ENCODE measurements at places on chromosomes 4 and X.

DNA sequence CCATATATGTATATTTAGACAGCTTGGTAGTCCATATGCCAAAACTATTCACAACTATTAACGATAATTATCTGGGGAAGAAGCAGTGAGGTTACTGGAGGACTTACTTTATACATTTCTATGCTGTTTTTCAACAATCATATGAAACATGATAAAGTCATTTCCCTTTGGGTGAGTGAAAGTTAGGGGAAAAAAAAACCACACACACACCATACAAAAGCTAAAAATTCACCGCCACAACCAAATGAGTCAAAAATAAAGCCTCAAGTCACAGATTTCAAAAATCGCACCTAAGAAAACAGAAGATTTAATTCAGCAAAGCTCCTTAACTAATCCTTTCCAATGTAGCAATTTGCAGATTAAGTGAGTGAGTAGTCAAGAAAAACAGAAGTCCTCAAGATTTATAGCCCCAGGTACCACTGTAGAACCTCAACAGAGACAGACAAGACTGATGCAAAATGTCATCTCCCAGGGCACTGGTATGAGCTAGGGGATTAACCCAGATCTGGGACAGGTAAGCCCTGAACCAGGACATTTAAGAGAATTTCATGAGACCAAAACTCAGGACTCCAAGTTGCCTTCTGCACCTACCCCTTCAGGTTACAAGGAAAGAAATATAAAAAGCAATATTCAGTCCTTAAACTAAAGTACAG is 35.1 kb downstream of the SYTL4 start:
- no peak for DNase-seq

DNA sequence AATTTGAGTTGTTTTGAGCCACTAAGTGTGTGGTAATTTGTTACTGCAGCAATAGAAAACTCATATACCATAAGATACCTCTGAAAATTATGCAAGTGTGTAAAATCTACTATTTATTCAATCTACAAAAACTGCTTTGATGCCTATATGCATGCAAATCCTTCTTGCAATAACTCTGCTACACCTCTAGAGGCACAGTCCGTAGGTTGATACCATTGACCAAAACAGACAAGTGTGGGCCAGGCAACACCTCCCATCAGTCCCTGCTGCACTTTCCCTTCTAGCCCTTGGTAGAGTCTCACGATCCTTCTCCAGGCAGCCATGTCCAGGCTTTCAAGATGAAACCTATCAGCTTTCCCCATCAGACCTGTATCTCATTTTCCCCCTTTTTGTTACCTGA is 48.8 kb upstream of the FAM9A start:
- DNase-seq: no peak

- DNase-seq: no peak
Measured at GRCh38 chr4:30714408-30715031, 5.6 kb upstream of the PCDH7 start.

DNA sequence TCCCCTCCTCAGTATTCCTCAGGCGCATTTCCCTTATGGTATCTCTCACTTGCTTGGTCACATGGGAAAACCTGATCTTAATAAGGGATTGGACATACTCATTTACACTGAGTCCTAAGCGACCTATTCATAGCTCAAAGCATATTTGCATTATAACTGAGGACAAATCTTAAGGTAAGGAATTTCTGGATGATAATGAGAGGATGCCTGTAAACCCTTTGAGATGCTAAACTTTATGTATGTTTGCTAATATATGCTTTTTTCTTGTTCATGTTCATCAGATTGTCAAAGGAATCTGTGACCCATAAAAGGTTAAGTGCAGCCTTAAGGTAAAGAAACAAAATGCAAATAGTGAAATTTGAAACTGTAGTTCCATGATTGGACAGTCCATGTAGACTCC is 53.8 kb upstream of the TRPC5OS start:
- DNase-seq: no peak

GRCh38 chr4:140856621-140857062 is 100.5 kb upstream of the TBC1D9 start:
- no peak for DNase-seq

DNA sequence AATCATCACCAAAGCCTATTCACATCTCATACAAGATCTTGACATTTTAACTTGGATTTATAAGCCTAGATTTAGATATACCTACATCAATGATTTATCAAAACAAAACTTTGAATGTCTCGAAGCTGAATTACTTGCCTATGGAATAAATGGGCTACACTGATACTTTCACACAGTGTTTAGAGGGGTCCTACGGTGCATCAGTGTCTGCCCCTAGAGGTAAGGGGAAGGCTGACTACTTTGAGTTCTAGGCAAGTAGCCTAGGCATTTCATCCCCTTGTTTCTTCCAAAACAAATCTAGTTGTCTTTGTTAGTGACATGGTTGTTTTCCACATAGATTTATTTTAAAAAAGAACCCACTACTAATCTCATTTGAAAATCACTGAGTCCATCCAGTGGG is 158.1 kb upstream of the ATOH1 start:
- no peak for DNase-seq

DNA sequence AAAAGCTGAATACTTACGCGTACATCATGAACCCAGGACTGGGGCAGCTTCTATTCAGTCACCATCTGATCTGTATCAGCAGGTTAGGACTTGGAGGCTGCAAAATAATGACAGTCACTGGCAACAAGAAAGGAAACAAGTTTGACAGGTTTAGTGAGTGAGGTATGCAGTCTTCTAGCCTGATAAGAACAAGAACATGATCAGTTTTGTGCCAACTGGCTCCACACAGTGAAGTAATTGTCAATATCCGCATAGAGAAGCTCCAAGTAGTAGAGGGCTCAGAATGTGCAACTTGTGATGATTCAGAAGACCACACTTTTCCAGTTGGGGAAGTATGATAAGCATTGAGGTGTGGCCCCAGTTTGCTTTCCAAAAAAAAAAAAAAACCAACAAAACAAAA is at the start of gene TMPRSS11F:
Gene TMPRSS11F (minus strand): TSS at position 77 of the 400 bp plus-strand sequence. CDS start 49 bp downstream, at position 28.
- DNase-seq: no peak

GRCh38 chr4:7828793-7829301 is 110.8 kb downstream of the AFAP1 start:
- DNase-seq: no peak

GRCh38 chr4:108018040-108018883 is 28.6 kb downstream of the HADH start:
- DNase-seq: peak; percentile 84

DNA sequence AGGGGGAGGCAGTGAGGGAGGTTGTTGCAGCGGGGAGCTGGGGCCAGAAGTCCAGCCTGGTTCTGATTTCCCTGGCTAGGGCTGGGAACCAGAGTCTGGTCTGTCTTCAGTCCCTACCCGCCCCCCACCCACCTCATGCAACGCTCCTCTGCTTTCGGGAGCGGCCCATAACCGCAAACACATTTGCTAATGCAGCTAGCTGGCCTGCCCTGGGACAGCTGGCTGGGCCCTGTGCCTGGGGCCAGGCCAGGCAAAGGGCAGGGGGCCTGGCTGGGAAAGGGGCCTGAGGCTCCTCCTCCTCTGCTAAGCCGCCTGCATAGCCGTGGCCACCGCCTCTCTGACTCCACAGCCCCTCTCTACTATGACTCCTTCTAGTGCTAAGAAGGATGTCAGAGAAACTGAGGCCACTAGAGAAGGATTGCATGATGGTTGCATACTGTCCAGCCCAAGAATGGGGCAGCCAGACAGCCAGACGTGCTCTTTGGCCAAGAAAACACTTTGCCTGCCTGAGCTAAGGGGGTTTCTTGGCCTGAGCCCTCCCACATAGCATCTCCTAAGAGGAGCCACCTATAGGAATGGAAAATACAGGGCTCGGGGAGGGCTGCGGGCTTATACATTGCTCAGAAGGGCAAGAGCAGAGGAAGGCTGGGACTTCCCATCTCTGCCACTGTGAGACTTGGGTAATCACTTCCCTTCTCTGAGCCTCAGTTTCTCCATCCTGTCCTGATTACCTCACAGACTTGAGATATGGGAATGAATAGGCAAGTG is 76.9 kb downstream of the PJA1 start:
- DNase-seq: no peak

GRCh38 chrX:30150196-30150895 is 65.0 kb upstream of the MAGEB2 start:
- no peak for DNase-seq

- DNase-seq: no peak
Measured at GRCh38 chr4:134591326-134591725, 389.7 kb upstream of the PABPC4L start.

DNA sequence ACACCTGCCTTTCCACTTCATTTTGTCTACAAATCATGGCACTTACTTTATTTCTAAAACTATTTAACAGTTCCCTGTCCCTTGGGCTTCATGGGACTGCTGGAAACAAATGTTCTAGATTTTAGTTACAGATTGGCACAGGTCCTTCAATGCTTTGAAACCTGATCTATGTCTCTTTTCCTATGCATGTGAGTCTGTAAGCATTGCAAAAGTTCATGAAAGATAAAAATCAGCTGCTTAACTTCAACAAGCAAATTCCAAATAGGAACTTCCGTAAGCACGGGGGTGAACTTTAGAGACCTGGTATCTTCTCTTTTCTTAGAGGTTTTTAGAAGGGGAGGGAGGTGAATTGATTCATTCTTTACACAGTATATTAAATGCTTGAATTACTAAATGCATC is 9.5 kb downstream of the LGI2 start:
- no peak for DNase-seq

- no peak for DNase-seq
Measured at GRCh38 chr4:168408620-168409019, 71.7 kb downstream of the DDX60L start.

DNA sequence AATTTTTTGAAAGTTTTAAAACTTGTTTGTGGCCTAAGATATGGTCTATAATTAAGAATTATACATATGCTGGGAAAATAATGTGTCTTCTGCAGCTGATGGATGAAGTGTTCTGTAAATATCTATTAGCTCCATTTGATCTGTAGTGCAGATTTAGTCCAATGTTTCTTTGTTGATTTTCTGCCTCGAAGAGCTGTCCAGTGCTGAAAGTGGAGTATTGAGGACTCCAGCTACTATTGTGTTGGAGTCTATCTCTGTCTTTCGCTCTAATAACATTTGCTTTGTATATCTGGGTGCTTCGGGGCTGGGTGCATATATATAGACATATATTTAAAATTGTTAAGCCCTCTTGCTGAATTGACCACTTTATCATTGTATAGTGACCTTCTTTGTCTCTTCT is 2127.3 kb downstream of the PCDH7 start:
- no peak for DNase-seq

- no peak for DNase-seq
Measured at GRCh38 chr4:4870576-4871241, 11.2 kb downstream of the MSX1 start.

- DNase-seq: no peak
Measured at GRCh38 chrX:25015486-25016360, at the start of gene ARX. Gene ARX (minus strand): TSS chrX:25015965. CDS start chrX:25015737, 228 bp downstream.

GRCh38 chrX:69163936-69164741 is 1.1 kb downstream of the PJA1 start:
- peak; percentile 40 for DNase-seq

DNA sequence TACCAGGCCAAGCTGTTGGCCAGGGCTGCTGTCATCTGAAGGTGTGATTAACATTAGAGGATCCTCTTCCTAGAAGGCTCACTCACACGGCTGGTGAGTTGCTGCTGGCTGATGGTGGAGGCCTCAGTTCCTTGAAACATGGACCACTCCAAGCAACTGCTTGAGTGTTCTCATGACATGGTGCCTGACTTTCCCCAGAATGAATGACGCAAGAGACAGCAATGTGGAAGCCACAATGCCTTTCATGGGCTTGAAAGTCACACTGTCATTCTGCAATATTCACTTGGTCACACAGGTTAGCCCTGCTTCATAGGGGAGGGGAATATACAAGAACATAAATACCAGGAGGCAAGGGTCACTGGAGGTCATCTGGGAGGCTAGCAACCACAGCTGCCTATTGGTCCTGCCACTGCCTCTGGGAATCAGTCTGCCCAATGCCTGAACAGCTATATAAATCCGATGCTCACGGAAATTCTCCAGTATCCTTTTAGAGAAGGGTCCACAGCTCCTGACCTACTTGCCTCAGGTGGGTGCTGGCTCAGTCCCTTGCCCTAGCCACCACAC is 97.1 kb upstream of the MAML3 start:
- DNase-seq: no peak

DNA sequence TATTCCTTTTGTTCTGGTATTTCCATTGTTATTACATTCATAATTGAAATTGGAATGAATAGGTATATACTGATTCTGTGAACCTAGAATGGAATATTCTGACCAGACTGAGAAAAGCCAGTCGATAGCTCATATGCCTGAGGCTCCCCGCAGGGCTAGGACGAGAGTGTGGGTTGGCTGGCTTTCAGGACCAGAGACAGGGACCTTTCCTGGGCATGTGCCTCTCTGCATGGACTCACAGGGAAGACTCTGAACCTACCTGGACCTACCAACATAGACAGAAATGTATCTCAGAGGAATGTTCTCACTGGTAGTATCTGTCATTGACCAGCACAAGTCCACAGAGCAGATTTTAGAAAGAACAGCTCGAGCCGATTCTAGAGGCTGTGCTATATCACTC is 214.6 kb downstream of the FRMPD4 start:
- DNase-seq: no peak

- DNase-seq: no peak
Measured at GRCh38 chr4:83582289-83582785, 46.4 kb downstream of the GPAT3 start.

GRCh38 chr4:88429401-88429800 is 27.5 kb upstream of the HERC5 start:
- no peak for DNase-seq

- DNase-seq: no peak
Measured at GRCh38 chr4:130197946-130198345, 1102.0 kb downstream of the C4orf33 start.

GRCh38 chr4:187782286-187782824 is 213.2 kb upstream of the ZFP42 start:
- no peak for DNase-seq

DNA sequence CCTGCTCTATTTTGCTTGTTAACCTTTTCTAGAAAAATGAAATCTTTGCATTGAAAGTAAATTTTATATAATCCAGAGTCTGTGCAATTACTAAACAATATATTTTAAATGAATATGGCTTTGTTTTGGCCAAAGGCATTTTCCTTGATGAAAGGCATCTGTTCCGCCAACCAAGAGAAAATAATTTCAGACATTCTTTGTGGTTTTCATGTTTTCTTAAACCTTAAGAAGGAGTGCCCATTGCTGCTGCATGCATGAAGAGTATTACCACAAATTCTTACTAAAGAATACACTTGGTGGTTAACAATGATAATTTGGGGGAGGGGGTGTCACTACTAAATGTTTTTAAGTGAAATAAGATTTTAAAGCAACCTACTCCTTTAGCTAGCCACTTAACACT is 2.7 kb upstream of the PDGFC start:
- no peak for DNase-seq

DNA sequence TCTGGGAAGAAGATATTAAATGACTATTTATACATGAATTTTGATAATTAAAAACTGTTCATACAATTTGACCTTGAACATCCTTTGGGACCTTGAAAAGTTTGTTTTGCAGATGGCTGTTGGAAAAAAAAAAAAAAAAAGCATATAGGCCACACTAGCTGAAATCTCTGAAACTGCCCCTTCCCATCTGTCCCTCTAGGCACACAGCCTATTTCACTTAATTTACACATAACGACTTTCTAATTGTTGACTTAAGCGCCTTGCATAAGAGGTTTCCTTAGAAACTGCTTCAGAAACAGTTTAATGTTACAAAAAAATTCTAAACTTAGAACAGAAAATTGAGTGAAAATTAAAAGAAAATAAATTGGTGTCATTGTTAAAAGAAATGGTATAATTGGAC is 131.0 kb downstream of the COX18 start:
- DNase-seq: no peak
